ENCODE measurements at places on chromosomes 16 and 17. TPM values are rescaled to one million over a fixed set of nuclear protein-coding genes. Genes with fewer than 3 reads are reported as not detected.

DNA sequence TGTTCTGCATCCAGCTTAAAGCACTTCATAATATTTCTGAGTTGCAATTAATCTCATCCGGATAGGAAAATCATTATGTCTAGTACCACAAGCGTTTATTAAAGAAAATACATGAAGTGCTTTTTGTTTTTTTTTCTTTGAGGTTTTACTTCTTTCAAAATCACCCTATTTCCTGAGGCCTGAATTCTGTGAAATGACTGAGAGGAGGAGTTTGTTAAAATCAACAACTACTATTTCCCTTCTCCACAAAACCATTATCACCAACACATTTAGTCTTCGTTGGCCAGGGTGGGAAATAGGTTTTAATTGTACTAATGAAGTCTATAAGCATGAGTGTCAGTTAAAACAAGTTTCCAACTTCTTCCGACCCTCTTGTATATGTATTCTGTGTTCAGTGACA is 50.7 kb upstream of the ADCY7 start:
- no peaks in the 10 kb centered on the region for H3K27me3 ChIP-seq
- H3K36me3 ChIP-seq, result peaks cover 16% of the 10 kb centered on the region
- DNase-seq, result no peak
- H3K4me1 ChIP-seq, result no peaks in the 10 kb centered on the region
- no peak overlapping the region for H3K4me3 ChIP-seq
- no peak overlapping the region for H3K27ac ChIP-seq

The BAHCC1 gene
- 6.3 TPM for polyA plus RNA-seq

- peak; percentile 71 for DNase-seq
- peaks cover 3% of the 10 kb centered on the region for H3K4me1 ChIP-seq
- H3K27me3 ChIP-seq, result no peaks in the 10 kb centered on the region
- H3K36me3 ChIP-seq, result peaks cover 82% of the 10 kb centered on the region
- H3K4me3 ChIP-seq, result no peak overlapping the region
- no peak overlapping the region for H3K27ac ChIP-seq
These were observed 24.3 kb downstream of the POLR3E start for GRCh38 chr16:22321340-22322001.

The NPIPA3 gene
- polyA plus RNA-seq, result not detected

The KRTAP2-2 gene
- polyA plus RNA-seq, result not detected

The GABARAPL2 gene
- 150 TPM for polyA plus RNA-seq

DNA sequence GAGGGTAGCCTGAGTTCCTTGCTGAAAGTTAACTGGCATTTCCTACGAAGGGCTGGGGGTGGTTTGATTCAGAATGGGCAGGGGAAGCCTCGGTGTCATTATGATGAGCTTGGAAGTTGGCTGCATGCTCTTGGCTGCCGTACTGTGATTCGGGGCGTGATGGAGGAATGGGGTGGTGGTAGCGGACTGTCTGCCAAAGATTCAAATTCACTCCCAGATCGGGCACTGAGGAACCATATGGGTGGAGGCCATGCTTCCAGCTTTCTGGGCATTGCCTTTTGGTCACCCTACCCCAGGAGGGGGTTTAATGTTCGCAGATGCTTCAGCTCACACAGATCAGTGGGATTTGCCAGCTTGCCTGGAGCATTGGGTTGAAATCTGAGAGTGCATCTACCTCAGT is 492.8 kb upstream of the EEF2KMT start:
- no peak overlapping the region for H3K27ac ChIP-seq
- H3K4me3 ChIP-seq, result no peak overlapping the region
- DNase-seq, result no peak
- no peaks in the 10 kb centered on the region for H3K4me1 ChIP-seq
- no peaks in the 10 kb centered on the region for H3K36me3 ChIP-seq
- no peaks in the 10 kb centered on the region for H3K27me3 ChIP-seq

- no peaks in the 10 kb centered on the region for H3K4me1 ChIP-seq
- H3K4me3 ChIP-seq, result no peak overlapping the region
- H3K27me3 ChIP-seq, result no peaks in the 10 kb centered on the region
- H3K27ac ChIP-seq, result no peak overlapping the region
- no peak for DNase-seq
These were observed 25.7 kb downstream of the CMTM4 start for GRCh38 chr16:66670691-66671388.

DNA sequence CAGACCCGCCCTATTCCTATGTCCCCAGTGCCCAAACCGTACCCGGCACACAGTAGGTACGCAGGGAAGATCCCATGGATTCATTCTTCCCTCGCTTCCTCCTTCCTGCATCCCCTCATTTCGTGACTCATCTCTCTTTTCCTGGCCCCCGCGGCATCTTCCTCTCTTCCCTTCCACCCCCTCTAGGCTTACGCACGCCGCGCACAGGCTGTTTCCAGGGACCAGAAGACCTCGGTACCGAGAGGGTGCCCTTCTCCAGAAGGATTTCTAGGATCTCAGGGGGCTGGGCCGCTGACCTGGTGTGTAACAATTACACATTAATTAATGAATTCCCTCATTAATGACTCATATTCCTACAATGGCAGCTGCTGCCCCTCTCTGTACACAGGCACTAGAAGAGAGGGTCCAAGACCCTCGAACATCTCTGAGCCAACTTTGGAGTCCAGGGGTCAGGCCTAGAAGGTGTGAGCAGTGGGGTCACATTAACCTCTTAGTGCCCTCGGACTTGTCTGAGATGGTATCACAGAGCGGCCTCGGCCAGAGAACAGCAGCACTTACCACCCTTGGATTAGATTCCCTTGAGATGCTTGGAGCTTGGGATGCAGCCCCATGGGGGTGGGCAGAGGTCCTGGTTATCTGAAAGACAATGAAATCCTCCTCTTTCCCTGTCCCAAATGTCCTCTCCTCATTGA is 16.8 kb upstream of the PLLP start:
- no peaks in the 10 kb centered on the region for H3K27me3 ChIP-seq
- H3K36me3 ChIP-seq, result no peaks in the 10 kb centered on the region
- DNase-seq, result no peak
- no peak overlapping the region for H3K4me3 ChIP-seq
- H3K27ac ChIP-seq, result no peak overlapping the region

- no peaks in the 10 kb centered on the region for H3K27me3 ChIP-seq
- H3K4me3 ChIP-seq, result no peak overlapping the region
- H3K4me1 ChIP-seq, result no peaks in the 10 kb centered on the region
- no peak overlapping the region for H3K27ac ChIP-seq
- DNase-seq, result no peak
- no peaks in the 10 kb centered on the region for H3K36me3 ChIP-seq
These were observed 26.6 kb downstream of the PIK3R5 start for GRCh38 chr17:8938933-8939332.

The ANKRD40CL gene
- 298 TPM for polyA plus RNA-seq

The RUNDC3A gene
- polyA plus RNA-seq, result 6.4 TPM

DNA sequence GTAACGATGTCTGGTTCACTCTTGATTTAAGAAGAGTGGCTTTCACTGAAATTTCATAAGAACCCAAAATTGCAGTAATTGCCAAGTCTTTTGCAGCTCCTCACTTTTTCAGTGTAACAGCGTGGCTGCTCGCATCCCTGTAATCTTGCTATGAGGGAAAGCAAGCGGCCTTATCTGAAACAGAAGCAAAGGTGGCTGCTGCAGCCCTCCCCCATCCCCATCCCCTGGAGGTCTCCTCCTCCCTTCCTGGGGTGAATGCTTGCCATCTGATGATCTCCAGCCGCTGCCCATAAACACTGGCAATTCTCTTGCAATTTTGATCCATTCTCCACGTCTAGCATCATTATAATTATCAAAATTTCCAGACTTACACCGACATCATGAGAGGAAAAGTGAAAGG is 182.5 kb upstream of the ASIC2 start:
- no peak for DNase-seq
- no peaks in the 10 kb centered on the region for H3K36me3 ChIP-seq
- no peak overlapping the region for H3K4me3 ChIP-seq
